ENCODE measurements at places on chromosomes 7 and 10.

- no peak for DNase-seq
Observed at GRCh38 chr7:34057956-34058355, 152.6 kb downstream of the BMPER start.

- no peak for DNase-seq
Observed at GRCh38 chr7:149319376-149319775, 57.4 kb downstream of the ZNF783 start.

GRCh38 chr10:8278099-8278498 lies 223.6 kb downstream of the GATA3 start:
- DNase-seq = no peak

DNA sequence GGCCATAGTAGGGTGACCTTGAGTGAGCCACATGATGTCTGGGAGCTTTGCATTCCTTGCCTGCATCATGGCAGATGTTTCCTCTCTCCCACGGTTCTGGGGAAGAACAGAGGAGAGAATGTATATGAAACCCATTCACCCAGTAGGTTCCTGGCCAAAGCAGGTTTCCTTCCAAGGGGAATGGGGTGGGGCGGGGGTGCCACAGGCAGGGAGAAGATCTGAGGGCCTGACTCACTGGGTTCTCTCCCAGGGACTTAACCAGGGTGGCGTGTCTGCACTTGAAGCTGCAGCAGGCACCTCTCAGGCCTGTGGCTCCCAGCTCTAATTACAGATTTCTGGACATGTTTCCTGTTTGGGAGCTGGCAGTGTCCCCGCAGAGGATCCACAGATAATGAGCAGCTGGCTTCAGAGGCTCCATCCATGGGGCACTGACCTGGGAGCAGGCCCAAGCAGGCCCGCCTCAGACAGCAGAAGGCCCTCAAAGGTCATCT lies 50.2 kb upstream of the ZMIZ1 start:
- DNase-seq = no peak

DNA sequence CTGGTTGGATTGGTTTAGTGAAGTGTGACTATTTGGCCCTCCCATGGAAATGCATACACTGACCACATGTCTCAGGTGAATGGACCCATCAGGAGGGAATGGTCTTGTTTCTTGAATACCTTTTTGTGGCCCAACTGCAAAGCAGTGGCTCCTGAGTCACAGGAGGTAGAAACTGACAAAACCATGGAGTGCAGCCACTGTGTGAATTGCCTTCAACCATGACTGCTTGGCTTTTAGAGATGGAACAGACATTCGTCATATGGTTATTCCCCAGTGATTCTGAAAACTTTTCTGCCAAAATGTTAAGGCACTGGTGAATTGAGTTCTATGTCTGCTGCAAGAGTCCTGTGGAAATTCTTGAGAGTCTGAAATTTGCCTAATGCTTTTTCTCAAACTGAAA lies 64.7 kb downstream of the CDK14 start:
- DNase-seq = no peak

- DNase-seq = no peak
Observed at GRCh38 chr10:24814568-24815313, 91.1 kb upstream of the ARHGAP21 start.

Measured in CD8-positive, alpha-beta memory T cell (primary cell).